ENCODE measurements at places on chromosomes 4 and X.

DNA sequence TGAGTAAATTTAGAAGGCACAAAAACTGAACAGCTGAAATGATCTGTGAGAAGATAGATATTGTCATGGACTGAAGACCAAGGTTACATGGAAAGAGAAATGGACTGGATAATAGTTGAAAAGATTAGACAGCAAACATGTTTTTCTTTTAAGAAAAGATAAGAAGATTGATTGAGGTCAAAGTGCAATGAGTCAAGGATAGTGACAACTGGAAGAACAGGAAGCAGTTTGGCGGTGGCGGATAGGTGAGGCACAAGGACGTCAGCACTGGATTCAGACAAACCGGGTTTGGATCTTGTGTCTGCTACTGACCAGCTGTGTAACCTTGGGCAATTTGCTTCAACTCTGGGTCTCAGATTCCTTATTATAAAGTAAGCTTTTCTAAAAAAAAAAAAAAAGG, 2.0 kb upstream of the HPGD start:
- no peak for DNase-seq

DNA sequence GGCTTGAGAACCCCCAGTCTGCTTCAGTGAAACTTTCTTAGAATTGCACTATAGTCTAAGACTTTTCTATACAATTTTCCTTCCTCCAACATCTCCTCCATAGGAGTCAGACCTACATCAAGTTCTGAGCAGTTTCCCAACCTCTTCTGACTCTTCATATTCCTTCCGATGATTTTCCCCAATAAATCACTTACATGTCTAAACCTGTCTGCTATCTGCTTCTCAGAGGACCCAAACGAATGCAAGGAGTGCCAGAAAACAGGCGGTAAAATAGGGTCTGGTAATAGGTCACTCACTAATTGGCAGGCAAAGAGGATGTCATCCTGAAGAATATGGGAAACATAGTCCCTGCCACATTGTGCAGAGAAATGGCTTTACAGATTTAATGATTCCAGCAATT, 153.9 kb downstream of the PCDH18 start:
- DNase-seq = no peak

DNA sequence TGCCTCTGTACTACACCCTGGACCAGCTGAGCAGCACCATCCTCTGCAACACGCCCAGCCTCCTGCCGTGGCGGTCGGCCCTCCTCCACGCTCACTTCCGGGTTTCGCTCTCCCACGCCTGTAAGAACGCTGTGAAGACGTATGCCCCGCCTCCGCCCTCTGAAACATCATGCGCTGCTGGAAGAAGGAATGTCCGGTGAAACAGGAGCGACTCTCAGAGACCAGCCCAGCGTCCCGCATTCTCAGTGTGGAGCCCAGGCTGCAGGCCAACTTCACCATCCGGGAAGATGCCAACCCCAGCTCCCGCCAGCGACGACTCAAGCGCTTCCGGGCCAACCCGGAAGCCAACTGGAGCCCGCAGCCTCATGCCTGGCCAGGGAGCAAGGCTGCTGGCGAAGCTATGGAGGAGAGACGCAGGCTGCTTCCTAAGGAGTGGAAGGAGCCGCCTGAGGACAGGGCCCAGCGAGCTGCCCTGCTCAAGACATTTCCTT, 186.1 kb upstream of the SLITRK2 start:
- no peak for DNase-seq

DNA sequence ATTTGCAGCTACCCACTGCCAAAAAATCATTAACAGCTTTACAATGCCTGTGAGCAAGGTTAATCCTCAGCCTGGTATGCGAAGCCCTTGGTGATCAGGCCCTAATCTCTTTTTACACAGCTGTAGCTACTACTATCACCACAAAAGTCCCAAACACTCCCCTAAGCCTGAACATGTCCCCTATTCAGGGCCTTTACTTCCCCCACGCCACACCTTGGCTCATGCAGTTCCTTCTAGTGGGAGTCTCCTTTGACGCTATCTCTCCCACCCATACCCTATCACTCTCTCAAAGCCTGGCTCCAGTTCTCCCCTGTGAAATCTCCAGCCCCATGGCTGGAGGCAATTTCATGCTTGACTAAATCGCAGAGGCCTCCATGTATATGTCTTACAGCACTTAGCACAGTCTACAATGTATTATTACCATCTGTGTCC, 90.6 kb upstream of the CBR4 start:
- no peak for DNase-seq

- no peak for DNase-seq
Measured at GRCh38 chr4:186104114-186104889, at the start of gene FAM149A. FAM149A (plus strand) TSS chr4:186104704.

DNA sequence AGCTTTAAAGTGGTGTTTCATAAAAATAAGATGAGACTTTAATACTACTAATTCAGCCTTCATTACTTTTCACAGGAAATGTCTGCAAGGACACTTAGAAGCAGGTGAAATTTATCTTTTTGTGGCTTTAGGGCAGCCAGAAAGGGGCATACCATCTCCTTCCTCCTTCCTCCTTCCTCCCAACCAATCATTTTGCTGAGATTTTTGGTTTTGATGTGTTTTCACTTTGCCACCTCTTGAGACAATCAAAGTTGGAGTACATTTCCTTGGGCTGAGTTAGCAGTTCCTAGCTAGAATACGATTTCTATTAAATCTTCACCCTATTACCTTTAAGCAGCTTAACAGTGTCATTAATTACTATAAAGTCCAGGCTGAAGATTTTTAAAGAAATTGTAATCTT, 5.1 kb upstream of the NDST3 start:
- no peak for DNase-seq

GRCh38 chr4:4555916-4556315, 14.1 kb upstream of the STX18 start:
- DNase-seq = no peak

GRCh38 chr4:81737865-81738559, 266.3 kb upstream of the RASGEF1B start:
- DNase-seq = no peak

DNA sequence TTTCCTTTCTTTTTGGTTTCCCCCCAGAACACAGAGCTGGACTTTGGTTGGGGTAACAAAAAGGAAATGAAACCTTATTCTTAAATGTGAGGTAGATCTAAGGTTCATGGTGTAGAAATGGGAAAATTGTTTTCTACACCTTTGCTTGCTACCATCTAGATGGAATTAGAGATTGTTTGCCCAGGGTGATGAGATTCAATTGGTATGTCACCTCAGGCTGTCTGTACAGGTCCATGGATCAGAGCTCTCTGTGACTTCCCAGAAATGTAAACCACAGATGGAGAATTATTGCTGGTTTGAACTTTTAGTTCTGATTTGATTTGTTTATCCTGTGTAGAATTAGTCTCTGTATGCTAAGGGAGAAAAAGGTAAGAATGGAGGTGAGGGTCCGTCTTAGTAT, 146.7 kb downstream of the PCDH7 start:
- DNase-seq = no peak

DNA sequence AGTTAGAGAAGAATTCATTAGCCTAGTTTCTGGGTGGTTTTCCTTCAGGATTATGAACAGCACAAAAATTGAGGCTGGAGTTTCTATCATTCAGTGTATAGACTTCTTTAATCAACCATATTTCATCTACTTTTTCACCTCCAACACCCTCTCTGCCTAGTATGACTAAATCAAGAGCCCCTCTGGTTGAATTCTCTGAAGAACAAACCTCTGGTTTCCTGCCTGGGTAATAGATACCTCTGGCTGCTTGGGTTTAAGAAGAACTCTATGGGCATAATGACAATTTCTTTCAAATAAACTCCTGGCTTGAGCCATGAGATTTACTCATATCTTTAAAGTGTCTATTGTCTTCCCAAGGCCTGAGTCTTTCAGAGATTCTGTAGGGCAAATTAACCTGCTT, 66.5 kb downstream of the C4orf33 start:
- DNase-seq = no peak

DNA sequence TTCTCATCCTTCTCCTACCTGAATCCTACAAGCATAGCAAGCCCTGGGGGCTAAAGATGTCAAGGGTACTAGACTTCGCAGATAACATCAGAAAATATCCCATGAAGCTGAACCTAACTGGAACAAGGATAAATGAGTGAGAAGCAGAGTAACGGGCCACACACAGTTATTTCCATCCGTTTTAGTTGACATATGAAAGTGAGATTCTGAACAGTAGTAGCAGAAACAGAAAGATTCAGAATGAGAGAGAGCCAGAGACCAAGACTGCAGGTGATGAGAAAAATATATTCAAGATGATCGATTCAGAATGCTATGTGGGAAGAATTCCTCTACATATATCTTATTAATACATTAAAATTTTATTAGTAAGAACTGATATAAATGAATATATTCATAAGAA, 165.1 kb downstream of the TSPAN5 start:
- no peak for DNase-seq

DNA sequence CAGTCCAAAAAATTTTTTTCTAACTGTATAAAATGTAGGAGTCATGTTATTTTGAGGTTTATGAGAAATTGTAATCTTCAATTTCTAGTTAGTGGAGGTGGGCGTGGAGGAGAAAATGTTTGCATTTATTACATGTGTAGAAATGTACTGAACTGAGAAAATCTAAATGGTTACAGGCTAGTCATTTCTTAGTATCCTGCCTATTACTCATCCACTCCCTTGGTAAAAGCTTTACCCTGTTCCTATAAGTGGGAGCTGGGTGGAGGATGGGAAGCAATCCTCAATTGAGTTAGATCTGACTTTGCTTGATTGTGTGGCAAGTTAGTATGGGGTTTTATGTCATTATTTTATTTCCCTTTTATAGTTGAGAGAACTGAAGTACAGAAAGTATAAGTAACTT, 73.8 kb downstream of the POLA1 start:
- no peak for DNase-seq

DNA sequence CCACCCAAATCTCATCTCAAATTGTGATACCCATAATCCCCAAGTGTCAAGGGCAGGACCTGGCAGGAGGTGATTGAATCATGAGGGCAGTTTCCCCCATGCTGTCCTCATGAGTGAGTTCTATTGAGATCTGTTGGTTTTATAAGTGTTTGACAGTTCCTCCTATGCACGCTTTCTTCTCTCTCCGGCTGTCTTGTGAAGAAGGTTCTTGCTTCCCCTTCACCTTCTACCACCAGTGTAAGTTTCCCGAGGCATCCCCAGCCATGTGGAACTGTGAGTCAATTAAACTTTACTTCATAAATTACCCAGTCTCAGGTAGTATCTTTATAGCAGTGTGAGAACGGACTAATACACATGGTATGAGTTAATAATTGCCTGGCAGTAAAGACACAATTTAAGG, 581.7 kb upstream of the AMOT start:
- no peak for DNase-seq

GRCh38 chr4:38682336-38682735, 18.3 kb downstream of the KLF3 start:
- DNase-seq = no peak

All from stimulated activated CD8-positive, alpha-beta memory T cell treated with anti-CD3 and anti-CD28 coated beads, Interleukin-7, amount 100 ng/mL, for 1 hour (primary cell).